ENCODE measurements at places on chromosomes 4 and X.
A peak's percentile ranks its signal among the peaks of the same experiment; 100 is the strongest.

DNA sequence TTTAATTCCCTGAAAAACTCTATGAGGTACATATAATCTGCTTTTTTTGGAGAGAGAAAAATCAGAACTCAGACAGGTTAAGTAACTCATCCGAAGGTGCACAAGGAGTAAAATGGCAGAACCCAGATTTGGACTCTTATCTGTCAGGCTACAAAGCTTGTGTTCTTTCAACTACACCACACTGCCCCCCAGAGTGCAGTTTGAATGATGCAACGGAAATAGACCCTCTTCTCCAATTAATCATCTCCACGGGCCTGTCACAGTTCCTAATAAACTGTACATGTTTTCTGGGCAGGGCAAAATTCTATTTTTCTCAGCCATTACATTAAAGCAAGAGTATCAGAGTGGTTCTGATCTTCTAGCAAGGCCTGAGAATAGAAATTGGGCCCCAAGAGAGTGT, 35.3 kb upstream of the DCX start:
- DNase-seq, result no peak

- DNase-seq, result no peak
Measured at GRCh38 chrX:154028502-154029184, 8.9 kb upstream of the IRAK1 start.

GRCh38 chr4:188665491-188666457, 526.5 kb downstream of the TRIML1 start:
- no peak for DNase-seq

DNA sequence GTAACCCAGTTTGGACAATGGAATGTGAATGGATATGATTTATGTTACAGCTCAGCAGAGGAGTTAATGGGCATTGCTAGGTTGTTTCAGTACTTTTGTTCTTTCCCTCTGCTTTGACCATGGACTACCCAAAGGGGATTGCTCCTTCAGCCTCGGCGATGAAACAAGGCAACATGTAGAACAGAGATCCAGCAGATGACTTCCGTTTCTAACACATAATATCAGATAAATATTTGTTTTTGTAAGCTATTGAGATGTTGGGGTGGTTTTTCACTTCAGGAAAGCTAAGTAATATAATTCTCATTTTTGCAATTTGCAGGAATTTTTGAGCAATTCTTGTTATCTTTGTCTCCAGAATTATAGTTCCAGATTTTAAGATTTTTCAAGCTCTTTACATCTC, 934.6 kb upstream of the GRID2 start:
- no peak for DNase-seq

DNA sequence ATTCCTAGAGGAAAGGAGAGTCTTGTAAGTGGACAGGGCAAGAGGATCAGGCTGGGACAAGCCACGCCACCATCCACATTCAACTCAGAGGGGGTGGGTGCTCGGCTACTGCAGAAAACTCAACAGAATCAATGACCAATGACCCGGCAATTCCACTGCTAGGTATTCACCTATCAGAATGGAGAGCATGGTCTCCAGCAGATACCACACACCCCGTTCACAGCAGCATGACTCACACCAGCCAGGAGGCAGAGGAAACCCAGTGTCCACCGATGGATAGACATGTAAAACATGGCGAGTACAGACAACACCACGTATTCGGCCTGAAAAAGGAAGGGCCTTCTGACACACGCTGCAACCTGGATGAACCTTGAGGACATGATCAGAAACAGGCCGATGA, 175.9 kb downstream of the AFAP1 start:
- no peak for DNase-seq

DNA sequence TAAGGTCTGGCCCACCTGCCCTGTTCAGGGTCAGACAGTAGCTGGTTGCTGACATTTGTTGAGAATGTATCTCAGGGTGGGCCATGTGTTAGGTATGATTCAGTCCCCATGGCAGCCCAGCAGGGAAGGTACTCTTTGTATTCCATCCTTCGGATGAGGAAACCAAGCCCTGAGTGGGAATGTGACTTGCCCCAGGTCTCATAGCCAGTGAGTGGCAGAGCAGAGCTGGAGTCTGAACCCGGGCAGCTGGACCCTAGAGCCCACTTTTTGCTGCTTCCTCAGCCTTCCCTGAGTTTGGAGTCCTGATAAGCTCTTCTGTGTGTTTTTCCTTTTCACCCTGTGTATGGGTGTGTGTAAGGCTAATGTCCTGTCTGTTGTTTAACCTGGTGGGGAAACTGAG, 21.6 kb upstream of the UBA1 start:
- no peak for DNase-seq

- no peak for DNase-seq
Measured at GRCh38 chr4:42225286-42225685, 72.8 kb upstream of the BEND4 start.

DNA sequence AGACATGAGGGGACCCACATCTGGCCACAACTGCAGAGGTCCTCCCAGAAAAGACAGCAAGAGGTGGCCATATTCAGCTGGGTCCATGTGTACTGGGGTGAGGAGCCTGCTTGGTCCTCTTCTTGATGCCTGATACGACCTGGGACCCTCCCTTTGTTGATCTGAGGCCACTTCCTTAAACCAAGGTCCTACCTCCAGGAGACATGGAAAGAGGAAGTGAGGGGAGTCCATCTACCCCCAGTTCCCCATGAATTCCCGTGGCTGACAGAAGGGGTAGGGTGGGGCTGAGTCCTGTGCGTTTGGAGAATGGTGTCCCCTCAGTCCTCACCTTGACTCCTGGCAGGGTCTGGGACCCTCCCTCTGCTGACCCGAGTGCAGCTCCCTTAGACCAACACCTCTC, 2.1 kb downstream of the MAGEA10 start:
- DNase-seq, result no peak

DNA sequence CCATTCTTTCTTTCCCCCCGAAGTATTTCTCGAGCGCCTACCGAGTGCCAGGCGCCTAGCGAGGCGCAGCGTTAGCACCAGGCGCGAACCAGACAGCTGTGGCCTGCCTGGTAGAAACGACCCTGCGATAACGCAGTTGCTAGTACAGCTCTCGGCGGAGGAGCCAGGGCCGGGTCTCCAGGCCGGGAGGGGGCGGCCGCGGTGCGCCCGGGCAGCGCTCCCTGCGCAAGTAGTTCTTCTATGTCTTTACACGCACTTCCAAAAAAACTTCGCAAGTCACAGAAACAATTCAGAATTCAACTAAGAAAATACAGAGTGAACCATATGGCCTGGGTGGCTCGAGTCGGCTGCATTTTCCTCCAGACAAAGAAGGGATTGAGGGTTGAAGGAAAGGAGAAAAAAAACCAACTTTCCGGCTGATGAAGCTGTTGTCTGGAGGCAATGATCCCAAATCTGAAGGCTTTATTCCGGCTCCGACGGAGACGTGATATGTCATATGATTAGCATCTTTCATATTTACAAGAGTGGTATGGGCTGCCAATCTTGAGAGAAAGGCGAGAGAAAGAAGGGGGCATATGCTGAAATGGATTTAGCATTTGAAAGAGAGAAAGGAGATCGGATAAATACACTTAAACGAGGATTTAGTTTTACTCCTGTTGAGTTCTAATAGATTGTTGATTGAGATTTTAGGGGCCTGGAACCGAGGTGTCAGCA, 7.2 kb upstream of the NEUROG2 start:
- no peak for DNase-seq

DNA sequence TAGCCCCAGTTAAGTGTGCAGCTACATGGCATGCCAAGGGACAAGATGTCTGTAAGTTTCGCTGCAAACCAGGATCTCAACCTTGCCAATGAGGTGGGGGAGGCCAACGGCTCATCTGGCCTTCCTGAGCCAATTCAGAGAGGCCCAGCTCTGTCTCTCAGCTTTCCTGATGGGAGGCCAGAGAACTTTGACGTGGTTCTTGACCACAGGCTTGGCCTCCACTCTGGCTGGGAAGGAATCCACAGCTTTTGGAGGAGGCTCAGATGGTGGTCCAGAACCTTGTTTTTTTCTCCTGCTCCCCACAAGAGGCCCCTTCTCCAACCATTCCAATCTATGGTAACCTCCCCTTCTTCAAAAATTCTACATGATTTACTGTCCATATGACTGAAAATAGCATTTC, 9.8 kb downstream of the CAPN6 start:
- DNase-seq, result no peak

- no peak for DNase-seq
Measured at GRCh38 chr4:120415896-120416295, 349.2 kb upstream of the MAD2L1 start.

DNA sequence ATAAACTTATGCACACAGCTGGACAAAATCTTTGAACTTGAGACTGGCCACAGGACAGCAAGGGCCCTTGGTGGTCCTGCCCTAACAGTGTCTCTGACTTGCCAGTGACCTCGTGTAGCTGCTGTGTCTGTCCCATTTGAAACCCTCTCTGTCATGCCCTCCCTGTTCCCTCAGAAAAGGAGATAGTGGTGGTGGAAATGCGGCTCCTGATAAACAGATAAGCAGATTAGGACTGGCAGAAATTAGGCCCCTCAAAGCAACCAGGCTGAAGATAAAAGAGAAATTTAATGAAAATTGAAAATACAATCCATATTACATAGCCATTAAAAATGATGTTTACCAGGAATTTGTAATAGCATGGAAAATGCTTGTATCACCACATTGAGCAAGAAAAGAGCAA, 136.6 kb upstream of the ATP6AP2 start:
- no peak for DNase-seq

DNA sequence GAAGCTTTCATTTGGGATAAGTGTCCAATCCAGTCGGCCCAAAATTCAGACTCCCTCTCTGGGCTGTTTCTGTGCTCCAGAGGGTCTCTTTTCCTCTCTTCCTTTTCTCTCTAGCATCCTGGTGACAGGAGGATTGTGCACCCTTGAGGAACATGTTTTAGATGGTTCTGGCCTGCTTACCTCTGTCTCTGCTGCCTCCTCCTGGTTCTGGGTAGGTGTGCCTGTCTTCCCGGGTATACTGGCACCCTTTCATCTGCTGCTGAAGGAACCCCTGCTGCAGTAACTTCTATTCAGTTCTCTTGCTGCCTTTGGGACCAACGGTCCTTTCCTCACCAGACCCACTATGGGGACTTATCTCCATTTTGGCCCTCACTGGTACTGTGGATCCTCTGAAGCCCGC, 53.2 kb downstream of the HMGB2 start:
- no peak for DNase-seq

DNA sequence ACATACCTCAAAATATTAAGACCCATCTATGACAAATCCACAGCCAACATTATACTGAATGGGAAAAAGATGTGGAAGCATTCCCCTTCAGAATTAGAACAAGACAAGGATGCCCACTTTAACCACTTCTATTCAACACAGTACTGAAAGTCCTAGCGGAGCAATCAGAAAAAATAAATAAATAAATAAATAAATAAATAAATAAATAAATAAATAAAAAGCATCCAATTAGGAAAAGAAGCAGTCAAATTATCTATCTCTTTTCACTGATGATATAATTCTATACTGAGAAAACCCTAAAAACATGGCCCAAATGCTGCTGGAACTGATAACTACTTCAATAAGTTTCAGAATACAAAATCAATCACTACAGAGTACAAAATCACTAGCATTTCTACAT, 67.5 kb downstream of the PRR32 start:
- no peak for DNase-seq

GRCh38 chrX:31931225-31931624, 859.4 kb upstream of the FTHL17 start:
- DNase-seq, result peak; percentile 51
